Fibroblast of skin of right biceps (primary cell): ENCODE measurements at places on chromosomes 4 and X.
A peak's percentile ranks its signal among the peaks of the same experiment; 100 is the strongest.

GRCh38 chr4:148006001-148006400 lies 274.1 kb downstream of the ARHGAP10 start:
- no peak for DNase-seq

- no peak for DNase-seq
These were observed 718.9 kb downstream of the ADGRL3 start for GRCh38 chr4:61918987-61919386.

DNA sequence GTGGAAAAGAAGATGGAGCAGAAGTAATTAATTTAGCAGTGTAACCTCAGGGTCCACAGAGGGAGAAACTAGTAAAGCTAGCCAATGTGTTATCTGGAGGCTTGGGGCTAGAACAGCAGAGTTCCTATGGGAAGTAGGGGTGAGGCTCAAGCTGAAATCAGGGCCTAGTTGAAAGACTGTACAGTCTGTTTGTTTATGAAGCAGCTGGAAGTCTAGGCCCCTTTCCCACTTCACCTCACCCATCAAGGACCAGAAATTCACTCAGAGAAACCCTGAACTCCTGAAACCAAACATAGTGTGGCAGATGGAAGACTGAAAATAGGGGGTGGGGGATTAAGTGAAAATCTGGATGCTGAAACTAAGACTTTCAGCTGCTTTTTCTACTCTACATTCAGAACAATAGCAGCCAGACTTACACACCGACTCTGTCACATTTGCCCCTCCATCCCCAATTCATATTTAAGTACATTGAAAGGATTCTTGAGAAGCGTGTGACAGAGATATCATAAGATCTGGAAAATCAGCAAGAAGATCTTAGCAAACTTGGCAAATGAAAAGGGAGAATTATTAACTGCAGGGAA lies 32.6 kb upstream of the FAM241A start:
- no peak for DNase-seq

DNA sequence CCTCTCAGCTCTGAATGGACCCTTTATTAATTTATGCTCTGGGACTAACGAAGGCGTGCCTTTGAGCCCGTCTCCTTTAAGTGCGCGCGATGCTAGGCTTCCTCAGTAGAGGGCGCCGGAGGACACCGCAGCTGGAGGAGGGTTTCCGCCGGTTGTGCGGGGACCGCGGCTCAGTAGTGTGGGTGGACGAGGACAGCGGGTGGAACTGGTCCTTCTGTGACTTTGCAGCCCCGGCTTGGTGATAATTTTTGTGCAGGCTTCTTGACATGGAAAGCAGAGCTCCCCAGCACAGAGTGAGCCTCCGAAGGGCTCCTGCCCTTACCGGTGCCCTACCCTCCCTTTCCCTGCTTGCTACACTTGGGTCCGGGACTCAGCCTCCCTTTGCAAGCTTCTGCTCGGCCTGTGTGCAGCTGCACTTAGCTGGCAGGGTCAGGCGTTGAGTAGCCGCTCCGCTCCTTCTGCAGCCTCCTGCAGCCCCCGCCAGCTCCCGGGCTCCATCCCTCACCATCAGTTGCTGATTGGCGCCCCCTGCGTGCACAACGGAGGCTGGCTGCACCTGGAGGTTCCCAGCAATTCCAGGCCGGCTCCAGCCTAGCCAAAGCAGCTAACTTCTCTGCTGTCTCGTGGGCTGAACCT lies 26.8 kb upstream of the BOD1L1 start:
- DNase-seq = peak; percentile 60

GRCh38 chr4:39441593-39441992 lies 17.1 kb downstream of the RPL9 start:
- DNase-seq = no peak

GRCh38 chr4:46425775-46426400 lies 36.0 kb upstream of the GABRA2 start:
- peak; percentile 1 for DNase-seq

DNA sequence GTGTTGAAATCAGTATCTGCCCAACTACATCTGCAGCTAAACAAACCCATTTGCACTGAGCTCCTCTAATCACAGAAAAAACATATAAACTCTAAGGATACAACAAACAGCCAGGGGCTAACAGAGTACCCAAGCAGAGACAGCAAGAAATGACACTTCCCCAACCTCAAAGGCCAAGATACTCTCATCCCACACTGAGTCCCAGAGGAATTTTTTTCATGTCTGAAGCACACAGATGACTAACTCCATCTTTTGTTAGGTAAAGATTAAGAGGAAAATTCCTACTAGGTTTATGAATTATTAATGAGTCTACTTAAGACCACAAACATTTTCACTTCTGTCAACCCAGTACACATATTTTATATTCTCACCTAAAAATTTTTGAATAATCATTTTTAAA lies 31.6 kb downstream of the SEPSECS start:
- DNase-seq = peak; percentile 43

GRCh38 chr4:99572527-99573240 lies 1.9 kb upstream of the MTTP start:
- DNase-seq = no peak

GRCh38 chrX:123487236-123487635 lies 245.6 kb downstream of the THOC2 start:
- peak; percentile 68 for DNase-seq

GRCh38 chrX:154481195-154481594 lies 2.1 kb upstream of the LAGE3 start:
- DNase-seq = no peak

DNA sequence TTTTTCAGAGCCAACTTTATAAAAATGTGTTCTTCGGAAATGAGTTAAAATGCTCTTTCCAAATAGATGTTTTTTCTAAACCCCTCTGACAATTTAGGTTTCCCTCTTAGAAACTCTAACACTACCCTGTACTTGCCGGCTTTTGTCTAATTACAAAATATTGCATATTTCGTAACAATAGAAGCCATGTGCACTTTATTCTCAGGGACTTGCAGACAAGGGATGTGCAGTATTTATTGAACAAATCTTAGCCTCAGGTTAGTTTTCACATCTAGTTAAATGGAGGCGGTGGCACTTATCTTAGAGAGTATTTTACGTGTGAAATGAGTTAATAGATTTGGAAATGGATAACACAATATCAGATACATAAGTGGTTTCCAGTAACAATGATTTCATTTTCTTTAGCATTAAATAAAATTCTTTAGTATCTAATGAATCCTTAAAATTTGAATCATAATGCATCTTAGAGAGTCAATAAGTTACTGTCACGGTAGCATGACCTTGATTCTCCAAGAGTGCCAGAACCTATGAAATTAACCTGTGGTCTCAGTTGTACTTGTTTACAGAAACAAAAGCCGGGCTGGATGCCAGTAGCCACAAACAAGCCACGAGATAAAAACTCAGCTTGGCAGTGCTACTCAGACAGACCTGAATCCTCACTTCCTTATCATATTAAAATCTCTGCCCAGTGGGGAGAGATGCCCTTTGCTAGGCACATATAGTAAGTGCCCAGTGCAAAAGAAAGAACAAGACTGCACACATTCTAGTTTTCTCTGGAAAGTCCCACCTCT lies 772 bp upstream of the PABPC4L start:
- peak; percentile 13 for DNase-seq

- peak; percentile 7 for DNase-seq
These were observed 52.1 kb downstream of the XAGE2 start for GRCh38 chrX:52420824-52421443.

GRCh38 chrX:107878106-107878505 lies 52.4 kb downstream of the MID2 start:
- DNase-seq = no peak

GRCh38 chrX:20330545-20330944 lies 63.8 kb upstream of the RPS6KA3 start:
- no peak for DNase-seq

DNA sequence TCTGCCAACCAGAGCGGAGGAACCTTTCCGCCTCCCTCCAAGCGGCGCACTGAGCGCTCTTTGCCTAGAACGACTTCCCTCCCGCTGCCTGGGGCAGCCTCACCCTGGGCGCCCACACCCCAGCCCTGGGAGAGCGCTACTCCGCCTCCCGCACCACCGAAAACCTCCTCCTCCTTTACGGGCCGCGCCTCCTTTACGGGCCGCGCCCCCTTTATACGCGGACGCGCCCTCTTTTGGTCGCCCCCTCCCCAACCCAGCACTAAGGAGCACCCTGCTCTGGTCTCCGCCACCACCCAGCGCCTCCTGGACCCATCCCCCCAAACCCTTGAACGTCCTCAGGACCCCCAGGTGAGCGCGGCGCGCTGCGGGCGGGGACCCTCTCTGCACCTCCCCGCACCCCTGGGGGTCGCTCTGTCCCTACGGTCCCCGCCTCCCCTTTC lies 586 bp upstream of the NSG1 start:
- no peak for DNase-seq

DNA sequence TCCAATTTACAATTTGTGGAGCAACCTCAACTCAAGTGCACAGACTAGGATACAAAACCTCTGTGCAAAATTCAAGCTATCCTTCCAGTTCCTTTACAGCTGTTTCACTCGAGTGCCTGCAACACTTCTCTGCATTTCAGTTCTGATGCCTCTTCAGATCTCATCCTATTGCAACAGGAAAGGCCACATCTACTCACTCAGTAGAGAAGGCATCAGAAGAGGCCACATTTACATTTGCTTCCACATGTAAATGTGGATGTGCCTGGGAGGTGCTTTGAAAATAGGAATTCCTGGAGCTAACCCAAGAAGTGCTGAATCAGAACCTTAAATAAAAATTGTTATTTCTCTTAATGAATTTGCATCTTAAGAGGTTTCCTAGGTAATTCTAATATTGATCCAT lies 45.8 kb upstream of the SERTM2 start:
- DNase-seq = no peak

GRCh38 chr4:70678383-70678999 lies 9.8 kb upstream of the UTP3 start:
- DNase-seq = no peak

DNA sequence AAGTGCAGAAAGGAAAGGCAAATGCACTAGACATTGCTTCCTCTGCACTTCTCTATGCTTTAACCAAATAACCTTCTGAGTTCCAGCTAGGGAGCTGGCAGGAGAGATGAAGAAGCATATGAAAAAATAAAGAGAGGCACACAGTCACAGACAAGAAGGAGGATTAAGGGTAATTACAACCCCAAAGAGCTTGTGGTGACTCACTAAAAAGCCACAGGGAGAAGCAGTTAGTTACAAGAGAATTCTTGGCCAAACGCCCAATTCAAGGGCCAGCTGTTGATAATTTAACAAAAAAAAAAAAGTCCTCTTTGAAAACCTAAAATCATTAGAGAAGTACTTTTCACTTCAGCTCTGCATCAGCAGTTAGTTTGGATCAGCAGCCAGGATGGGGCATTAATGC lies 478.0 kb downstream of the KCNIP4 start:
- peak; percentile 50 for DNase-seq

DNA sequence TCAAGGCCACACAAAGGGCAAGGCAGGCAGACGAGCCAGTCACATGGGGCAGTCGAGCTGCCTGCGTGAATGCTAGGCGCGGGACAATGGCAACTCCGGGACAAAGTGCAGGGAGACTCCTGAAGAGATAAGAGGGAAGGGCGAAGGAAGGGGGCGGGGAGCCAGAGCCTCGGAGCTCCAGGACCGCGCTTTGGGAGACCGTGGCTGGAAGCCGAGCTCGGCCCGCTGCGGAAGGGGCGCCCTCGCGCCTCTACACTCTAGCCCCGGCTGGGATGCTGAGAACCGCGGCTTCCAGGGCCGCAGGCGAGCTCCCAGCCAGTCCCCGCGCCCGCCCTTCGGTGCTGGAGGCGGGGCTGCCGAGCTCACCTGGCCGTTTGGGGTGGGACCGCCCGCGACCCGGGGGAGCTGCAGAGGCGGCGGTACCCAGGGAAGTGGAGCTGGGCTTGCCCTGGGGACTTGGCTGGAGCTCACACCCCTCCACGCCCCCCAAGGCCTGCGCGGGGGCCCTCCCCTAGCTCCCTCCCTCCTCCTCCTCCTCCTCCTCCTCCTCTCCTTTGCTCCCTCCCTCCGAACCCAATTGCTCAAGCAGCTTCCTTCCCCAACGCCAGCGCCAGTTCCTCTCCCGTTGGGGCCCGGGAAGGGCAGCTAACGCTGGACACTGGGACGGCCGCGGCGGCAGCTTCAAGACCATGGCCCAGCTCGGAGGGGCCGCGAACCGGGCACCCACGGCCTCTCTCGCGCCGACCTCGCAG lies at the start of gene SOWAHD:
Gene SOWAHD (plus strand): TSS at position 610 of the 752 bp plus-strand sequence. CDS start 80 bp downstream, at position 690.
- DNase-seq = peak; percentile 10

DNA sequence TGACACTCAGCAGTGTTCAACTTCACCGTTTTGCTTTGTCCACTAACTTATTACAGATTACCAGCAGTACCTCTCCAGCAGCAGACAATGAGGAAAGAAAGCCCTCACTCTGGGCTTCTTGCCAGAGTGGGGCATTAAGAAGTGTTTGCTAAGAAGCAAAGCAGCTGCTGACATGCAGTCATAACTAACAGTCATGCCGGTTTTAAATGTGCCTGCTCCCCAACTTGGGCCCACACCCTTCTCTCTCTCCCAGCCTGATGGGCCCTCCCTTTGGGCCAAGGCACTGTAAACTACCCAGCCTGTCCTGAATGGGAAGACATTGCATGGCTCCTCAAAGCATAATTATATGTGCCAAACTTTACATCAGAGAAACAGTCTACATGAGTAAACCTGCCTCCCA lies 54.6 kb upstream of the HHIP start:
- DNase-seq = peak; percentile 90

DNA sequence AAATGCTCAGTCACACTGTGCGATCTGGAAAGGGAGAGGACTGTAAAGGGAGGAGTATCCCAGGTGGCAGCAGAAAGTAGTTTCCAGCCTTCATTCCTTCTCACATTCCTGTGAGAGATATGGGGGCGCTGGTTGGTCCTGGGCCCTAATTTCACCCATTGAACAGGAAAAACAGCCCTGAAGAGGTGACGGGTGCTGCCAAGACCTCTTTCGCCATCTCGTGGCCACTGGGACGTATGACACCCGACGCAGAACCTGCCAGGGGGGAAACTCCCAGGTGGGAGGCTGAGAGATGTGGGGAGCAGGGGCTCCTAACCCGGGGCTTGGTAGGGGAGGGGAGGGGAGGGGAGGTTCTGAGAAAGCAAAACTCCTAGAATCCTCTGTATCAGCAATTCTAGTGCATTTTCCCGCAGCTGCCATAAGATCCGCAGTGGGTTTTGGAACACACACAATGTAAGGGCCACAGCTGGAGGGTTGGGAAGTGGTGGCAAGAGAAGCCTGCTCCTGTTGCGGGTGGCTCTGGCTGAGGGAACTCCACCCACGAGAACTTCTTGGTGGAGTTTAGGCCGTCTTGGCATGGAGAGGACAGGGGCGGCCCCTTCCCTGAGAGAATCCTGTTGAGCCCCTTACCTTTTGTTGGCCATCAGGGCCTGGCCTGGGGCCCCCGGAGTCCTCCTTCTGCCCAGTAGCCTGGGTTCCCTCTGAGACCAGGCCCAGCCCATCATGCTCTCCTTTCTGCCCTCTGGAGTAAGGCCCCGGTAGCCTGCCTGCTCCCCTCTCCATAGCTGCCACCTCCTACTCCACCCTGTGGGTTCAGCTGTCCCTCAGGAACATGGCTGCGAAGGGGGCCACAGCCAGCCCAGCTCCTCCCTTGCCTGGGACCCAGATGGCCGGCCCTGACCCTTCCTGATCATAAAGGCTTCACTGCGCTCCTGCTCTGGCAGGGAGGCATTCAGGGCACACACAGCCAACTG lies 134.1 kb downstream of the OR13H1 start:
- peak; percentile 9 for DNase-seq

- peak; percentile 75 for DNase-seq
These were observed 128.8 kb upstream of the GPC4 start for GRCh38 chrX:133544115-133544514.

GRCh38 chr4:25786497-25787065 lies 76.2 kb downstream of the SEL1L3 start:
- DNase-seq = peak; percentile 14

GRCh38 chr4:54076673-54077072 lies 12.3 kb upstream of the CHIC2 start:
- DNase-seq = peak; percentile 62
